A549 (cell line): ENCODE measurements at places on chromosomes 7 and 10.
A peak's percentile ranks its signal among the peaks of the same experiment; 100 is the strongest.

DNA sequence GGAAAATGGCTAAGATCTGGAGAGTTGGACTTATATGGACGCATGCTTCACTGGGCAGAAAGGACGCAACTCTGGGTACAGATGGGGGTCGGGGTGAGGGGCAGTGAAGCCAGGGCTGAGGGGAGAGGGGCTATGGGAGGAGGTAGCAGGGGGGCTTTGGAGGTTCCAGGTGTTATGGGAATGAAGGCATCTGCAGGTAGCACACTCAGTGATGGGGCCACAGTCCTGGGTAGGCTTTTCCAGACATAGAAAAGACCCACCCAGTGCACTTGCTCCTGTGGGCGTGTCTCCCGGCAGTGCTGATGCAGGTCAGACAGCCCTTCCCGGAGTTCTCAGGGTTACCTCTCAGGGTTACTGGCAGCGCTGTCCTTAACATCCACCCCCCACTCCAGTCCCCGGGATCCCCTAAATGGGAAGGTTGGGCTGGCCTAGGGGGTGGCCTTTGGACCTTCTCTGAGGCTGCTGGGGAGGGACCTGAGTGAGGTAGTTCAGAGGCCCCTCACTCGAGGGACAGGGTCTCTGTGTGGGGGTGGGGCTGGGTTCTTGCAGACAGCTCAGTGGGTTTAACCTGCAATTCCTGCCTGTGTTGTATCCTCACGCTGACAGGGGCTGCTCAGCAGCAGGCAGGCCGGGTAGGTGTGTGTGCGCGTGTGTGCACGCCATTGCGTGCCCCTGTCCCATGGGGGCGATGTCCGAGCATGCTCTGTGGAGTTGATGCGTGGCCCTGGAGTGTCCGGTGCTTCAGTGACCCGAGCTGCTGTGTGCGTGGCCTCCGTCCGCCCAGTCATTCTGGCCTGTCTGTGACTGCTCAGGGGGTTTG is 6.2 kb downstream of the ZYX start:
- peak; percentile 37 for DNase-seq

- DNase-seq, result no peak
Observed at GRCh38 chr7:825386-825785, 6.9 kb upstream of the SUN1 start.

DNA sequence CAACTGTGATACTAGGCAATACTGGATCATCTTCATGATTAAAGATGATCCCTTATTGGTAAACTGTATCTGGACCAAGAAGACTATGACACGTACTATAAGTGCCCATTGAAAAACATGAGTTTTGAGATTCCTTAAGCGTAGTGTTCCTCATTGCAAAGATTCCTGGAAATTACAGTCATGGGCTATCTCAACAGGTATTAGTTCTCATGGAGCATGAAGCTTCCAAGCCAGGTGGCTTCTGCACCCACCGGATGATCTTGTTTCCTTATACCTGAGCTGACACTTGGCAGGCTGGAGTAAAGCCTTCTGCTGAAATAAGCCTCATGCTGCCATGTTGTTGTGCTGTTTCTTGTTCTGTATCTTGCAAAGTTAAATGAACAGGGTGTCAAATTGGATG is 8.6 kb upstream of the PRR15 start:
- DNase-seq, result no peak

- DNase-seq, result no peak
Observed at GRCh38 chr7:39709768-39710311, 86.5 kb downstream of the RALA start.

- peak; percentile 98 for DNase-seq
Observed at GRCh38 chr7:73612598-73613269, 11.6 kb downstream of the MLXIPL start.

DNA sequence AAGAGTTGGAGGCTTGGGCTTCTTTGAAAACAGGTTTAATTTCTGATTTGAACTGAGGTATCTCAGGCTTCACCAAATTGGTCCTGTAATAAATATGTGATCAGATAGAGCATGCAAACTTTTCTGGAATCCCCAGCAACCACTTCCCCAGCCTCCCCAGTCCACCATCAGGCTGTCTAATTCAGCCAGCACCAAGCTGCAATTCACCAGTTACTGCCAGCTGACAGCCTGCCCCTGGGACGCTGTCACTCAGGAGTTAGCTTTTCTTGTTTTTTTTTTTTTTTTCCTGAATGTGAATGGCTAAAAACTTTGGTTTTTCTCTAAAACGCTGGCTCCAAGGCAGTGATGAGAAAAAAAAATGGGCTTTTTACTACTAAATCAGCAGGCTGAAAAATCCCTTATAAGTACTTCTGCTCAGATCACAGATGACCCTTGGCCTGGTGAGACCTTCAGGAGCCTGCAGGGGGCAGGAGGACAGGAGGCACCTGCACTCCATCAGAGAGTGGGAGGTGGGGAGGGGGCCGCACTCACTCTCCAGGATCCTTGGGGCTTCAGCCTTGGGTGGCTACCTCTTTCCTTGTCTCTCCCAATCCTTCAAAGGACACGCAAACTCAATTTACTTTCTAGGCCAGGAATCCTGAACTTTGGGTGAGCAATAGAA is 349.4 kb downstream of the GATA3 start:
- DNase-seq, result no peak

DNA sequence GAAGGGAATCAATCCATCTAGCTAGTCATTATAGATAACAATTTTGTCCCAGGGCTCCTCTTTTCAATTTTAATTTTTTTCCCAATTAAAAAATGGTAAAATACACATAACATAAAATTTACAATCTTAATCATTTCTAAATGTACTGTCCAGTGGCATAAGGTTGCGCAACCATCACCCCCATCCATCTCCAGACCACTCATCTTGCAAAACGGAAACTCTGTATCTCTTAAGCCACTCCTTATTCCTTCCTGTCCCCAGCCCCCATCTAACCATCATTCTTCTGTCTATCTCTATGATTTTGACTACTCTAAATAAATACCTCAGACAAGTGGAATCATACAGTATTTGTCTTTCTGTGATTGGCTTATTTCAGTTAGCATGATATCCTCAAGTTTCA is 46.1 kb upstream of the RAB18 start:
- no peak for DNase-seq

GRCh38 chr10:48981310-48981907 is 41.8 kb upstream of the LRRC18 start:
- DNase-seq, result peak; percentile 51

DNA sequence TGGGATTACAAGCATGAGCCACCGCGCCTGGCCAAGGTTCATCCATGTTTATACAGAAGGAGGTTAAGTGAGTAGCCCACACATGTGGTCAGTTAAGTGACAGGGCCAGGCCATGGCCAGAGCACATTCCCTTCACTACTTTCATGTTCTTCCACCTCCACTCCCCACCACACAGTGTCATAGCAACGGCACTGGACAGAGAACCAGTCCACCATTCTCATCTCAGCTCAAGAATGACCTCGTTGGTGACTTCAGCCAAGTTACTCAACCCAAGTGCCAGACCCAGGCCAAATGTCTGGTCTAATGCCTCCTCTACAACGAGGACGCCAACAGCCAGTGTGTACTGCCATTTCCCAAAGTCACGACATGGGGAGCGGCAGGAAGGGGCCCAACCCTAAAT is 62.4 kb downstream of the INHBA start:
- no peak for DNase-seq
